ENCODE measurements at places on chromosomes 16 and 17.

- DNase-seq, result no peak
Observed at GRCh38 chr17:16870253-16871245, 101.4 kb downstream of the TNFRSF13B start.

DNA sequence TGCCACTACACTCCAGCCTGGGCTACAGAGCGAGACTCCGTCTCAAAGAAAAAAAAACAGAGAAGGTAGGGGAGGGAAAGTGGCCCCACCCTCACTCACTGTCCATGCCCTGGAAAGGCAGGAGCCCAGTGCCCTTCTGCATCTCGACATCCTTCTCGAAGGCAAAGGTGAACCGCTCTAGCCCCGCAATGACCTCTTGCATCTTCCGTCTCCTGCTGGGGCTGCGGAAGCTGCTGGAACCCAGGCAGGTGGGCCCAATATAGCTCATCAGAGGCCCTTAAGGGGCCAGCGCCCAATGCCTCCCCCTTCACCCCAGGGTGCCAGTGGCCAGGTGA, at the start of gene CPSF4L:
Gene CPSF4L (minus strand): TSS at position 264 of the 335 bp plus-strand sequence. CDS start 62 bp downstream, at position 202.
- no peak for DNase-seq

- DNase-seq, result no peak
Observed at GRCh38 chr17:33521784-33522183, 228.7 kb upstream of the ASIC2 start.

GRCh38 chr16:24526701-24527495, 12.5 kb upstream of the RBBP6 start:
- no peak for DNase-seq

DNA sequence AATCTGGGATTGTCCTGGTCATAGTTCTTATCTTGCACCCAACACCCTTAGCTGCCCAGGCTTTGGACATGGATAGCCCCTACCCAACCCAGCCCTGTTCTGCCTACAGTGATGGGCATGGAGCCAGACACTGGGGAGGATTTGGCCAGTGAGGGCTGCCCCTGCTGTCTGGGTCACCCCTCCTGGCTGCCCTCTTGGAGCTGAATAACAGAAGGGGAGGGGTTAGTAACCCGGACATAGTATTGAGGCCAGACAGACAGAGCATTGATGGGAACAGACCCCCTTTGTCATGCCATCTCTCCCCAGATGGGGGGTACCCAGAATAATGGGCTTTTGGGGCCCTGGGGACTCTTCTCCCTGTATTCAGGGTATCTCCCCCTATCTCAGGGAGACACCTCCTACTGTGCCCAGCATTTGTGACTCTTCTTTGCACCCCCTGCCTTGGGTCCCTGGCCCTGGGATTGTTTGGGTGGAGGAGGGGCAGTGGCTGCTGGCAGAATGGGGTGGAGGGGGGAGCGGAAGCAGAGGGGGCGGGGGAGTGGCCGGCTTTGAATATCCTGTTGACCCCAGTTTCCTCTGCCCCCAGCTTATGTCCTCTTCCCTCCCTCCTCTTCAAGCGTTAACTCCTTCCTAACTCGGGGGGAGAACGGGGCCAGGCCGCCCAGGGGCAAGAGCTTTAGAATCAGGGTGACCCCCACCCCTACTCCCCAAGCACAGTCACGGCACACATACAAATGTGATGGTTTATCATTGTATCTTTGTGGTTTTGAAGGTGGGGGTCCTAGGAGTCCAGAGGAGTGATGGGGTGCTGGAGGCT, 17.0 kb downstream of the GJD3 start:
- no peak for DNase-seq

DNA sequence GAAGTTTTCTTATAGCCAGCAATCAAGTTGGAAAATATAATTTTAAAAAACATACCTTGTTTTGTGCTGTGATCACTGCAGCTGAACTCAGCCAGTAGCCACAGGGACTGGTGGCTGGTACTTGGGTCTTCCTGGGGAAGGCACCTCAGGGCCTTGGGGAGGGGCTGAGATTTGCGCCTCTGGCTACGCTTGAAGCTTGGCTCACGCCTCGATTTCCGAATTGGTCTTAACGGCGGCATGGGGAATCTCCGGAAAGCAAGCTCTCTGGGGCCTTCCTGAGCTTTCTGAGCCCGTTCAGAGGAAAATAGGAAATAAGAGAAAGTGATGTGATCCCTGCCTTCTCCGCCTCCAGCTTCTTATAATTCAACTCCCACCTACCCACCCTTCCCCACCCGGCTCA, 11.3 kb upstream of the USP7 start:
- DNase-seq, result no peak

GRCh38 chr17:41499714-41500113, 5.7 kb downstream of the KRT13 start:
- DNase-seq, result no peak

DNA sequence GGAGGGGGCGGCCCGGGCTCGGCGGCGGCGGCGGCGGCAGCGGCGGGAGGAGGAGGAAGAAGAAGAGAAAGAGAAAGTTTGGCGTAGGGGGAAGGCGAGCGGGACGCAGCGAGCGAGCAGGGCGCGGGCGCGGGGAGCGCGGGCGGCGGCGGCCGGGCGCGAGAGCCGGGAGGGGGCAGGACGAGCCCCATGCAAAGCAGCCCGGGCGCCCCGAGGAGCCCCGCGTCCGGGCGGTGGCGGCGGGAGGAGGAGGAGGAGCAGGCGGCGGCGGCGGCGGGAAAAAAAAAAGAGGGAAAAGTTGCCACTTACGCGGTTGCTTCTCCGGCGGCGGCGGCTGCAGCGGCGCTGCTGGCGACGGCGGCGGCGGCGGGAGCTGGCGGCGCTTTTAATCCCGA, 10.3 kb upstream of the ZFHX3 start:
- DNase-seq, result no peak

DNA sequence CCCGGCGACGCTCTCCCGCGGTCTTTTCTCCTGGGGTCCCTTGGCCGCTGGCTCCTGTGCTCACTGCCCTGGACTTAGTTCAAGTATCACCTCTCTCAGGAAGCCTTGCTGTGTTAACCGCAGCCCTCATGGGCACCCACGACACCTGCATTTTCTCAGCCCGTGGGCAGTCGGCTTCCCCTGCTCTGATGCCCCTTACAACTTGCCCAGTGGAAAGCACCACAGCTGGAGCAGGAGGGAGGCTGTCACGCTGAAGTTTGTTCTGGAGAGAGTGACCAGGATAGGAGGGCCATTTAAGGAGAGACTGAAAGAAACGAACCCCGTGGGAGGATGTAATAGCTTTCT, 395 bp downstream of the STXBP4 start:
- no peak for DNase-seq

DNA sequence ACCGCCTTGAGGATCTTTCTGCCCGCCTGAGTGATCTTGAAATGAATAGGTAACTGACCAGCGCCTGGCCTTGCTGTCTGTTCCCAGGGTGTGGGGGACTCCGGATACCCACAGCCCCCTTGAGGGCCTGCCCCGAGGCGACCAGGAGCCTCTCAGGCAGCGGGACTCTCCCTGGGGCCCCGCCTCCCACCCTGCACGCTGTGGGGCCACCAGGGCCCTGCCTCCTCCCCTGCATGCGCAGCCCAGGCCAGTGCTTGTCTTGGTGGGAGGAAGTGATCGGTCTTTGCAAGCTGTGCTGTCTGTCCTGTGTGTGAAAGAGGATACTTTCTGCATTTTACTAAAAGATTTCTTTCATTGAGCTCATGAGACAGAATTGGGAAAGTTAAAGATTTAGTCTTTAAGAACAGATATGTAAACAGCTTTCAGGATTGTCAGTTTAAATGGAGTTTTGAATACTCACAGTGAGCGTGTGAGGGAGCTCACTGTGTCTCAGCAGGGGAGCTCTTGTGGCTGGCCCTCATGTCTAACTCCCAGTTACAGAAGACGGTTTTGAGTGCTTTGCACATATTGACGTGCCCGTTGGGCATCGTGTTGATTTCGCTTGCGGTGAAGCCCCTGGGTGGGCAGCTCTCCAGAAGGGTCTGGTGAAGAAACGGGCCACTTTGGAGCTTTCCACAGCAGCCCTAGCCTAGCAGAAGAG, 36.1 kb upstream of the CAPN15 start:
- DNase-seq, result no peak

GRCh38 chr16:48611329-48612137, 1.6 kb upstream of the N4BP1 start:
- no peak for DNase-seq

DNA sequence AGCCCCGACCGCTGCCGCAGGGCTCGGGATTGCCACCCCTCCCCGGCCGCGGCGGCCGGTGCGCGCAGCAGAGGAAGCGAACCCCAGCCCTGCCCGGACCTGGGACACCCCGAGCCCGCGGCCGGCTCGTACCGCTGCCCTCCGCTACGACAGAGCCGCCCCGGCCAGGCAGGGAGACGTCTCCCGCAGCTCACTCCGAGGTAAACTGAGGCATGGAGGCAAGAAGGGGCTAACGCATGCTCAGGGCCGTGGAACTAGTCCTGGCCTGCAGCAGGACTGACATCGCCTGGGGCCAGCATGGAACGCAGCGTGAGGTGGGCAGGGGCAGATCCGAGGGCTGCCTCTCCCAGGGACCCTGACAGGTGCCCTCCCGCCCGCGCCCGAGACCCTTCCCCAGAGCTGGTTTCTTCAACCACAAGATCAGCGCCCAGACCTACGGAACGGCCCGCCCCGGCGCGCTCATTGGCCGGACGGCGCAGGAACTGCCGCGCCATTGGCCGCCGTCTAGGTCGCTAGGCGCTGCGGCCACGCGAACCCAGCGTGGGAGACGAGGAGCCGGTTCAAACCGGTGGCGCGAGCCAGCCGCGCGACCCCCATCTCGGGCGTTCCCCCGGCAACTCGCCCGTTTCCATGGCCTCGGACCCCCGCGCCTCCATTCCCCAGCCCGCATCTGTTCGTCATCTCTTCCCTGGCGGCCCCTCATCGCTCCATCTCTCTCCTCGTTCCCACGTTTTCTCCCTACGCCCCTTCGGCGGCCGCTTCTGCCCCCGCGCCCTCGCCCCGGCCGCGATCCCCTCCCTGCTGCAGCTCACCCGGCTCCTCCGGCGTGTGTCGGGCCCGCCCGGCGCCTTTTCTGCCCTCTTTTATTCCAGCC, at the start of gene SLC43A2:
Gene SLC43A2 (minus strand): TSS at position 853 of the 874 bp plus-strand sequence. CDS start 960 bp downstream, outside the sequence.
- DNase-seq, result peak; percentile 67

DNA sequence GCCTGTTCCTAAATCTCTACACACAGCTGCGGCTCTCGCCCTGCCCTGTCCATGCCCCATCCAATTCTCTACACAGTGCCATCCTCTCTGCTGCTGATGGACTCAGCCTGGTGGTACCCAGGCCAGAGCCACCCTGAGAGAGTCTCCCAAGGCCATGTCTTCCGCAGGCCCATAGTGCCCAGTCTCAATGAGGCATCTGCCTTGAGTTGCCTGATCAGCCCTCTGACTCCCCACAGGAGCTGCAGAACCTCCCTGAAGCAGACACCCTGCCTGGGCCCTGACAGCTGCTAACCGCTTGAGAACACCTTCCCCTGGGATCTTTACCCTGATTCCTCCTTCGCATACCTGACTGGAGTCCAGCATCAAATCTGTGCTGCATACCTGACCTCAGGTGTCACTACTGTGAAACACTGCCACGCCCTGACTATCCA, 13.3 kb downstream of the TSPOAP1 start:
- DNase-seq, result no peak

DNA sequence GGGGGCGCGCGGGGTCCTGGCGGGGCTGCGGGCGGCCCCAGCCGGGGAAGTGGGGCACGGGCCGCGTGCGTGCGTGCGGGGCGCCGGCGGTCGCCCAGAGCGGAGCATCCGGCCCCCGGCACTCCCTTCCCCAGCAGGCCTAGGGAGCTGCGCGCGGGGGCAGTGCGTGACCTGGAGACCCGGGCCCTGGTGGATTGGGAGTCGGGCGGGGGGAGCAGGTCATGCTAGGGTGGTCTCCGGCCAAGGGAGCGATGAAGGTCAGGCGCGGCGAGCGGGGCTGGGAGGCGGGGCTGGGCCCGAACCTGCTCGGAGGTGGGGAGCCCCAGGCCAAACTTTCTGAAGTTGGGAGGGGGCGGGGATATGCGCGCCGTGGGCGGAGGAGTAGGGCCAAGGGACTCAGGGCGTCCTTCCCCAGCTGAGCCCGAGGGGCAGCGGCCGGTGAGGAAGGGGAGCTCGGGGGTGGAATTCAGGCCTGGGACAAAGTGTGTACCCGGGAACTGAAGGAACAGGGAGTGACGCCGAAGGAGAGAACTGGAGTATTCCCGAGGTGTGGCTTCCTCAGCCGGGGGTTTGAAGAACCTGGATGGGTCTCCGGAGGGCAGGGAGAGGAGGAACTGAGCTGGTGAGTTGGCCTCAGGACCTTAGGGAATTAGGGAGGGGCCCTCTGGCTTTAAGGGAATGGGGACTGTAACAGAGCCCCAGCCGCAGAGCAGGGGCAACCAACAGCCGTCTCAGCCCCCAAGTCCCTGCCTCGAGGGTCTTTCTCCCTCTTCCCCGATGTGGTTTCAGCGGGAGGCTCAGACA, 589 bp downstream of the XYLT2 start:
- no peak for DNase-seq

- no peak for DNase-seq
Observed at GRCh38 chr16:19225651-19226050, 57.6 kb downstream of the SYT17 start.

DNA sequence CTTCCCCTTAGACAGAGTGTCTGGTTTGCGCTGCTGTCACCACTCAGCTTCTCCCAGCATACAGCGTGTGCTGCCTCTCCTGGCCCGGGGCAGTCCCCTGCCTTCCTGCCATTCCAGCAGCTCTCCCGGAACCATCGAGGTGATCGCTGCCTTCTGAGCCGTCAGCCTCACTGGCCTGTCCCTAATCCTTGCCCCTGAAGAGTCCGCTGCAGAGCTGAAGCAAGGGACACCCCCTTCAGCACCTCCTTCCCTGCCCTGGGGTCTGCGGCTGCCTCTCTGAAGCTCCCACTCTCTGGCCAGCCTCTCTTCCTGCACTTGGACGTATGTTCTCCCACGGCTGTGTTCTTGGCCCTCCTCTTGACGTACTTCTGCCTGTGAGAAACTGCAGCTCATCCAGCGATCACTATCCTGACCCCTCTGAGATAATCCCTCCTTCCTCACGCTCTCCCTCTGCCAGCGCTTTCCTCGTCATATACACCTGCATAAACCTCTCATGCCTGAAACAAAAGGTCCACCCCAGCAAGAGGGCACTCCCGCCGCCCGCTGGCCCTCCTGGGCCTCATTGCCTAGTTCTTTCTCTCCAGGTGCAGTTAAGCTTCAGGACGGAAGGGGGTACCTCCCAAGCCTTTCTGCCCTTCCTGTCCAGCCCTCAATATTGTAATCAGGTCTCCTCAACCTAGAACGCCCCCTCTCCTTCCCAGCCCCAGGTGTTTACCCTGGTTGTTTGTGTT, 220.6 kb upstream of the CHMP6 start:
- DNase-seq, result no peak

- DNase-seq, result peak; percentile 4
Observed at GRCh38 chr16:56793492-56793891, 63.6 kb downstream of the NUP93 start.

GRCh38 chr17:65121916-65122806, 15.0 kb upstream of the RGS9 start:
- no peak for DNase-seq

All from NCI-H446 (cell line).